HT-29 (cell line): ENCODE measurements at places on chromosomes 1 and 21. TPM values are rescaled to one million over a fixed set of nuclear protein-coding genes. Genes with fewer than 3 reads are reported as not detected.

GRCh38 chr1:16371725-16372124 is 4.7 kb downstream of the SZRD1 start:
- DNase-seq, result no peak

C1orf141 gene
- total RNA-seq, result not detected in 2 replicates

GRCh38 chr1:37423810-37424209 is 50.6 kb upstream of the ZC3H12A start:
- no peak for DNase-seq

DNA sequence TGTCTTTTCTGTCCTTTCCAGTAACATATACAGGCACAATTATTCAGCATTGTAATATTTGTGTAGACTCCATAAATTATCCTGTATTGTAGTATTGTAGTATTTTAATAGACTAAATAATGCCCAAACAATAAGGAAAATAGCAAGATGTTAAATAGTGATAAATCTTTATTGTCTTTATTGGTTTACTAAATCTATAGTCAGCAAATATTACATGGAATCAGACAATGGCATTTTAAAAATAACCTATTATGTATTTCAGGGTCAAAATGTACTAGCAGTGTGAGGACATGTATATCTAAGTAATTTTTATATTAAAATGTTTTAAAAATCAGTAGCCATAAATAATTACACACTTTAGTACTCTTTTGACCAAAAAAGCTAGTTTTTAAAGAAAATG is 202.3 kb downstream of the GREM2 start:
- DNase-seq, result no peak

HES4 gene
- total RNA-seq, result 110 and 139 TPM in 2 replicates

NTMT2 gene
- total RNA-seq, result not detected in 2 replicates

- no peak for DNase-seq
These were observed 226.4 kb downstream of the DYRK1A start for GRCh38 chr21:37593015-37593414.

C1orf146 gene
- total RNA-seq, result not detected in 2 replicates

SAMD13 gene
- total RNA-seq, result 0.43 and 0.60 TPM in 2 replicates
